ENCODE measurements at places on chromosomes 5 and 9. TPM values are rescaled to one million over a fixed set of nuclear protein-coding genes. Genes with fewer than 3 reads are reported as not detected.
A peak's percentile ranks its signal among the peaks of the same experiment; 100 is the strongest.

TAF11L5 gene
- not detected for total RNA-seq

ADRA1B gene
- total RNA-seq, result 1.1 TPM

SLC45A2 gene
- total RNA-seq, result not detected

HRCT1 gene
- 3.2 TPM for total RNA-seq

HSPB3 gene
- total RNA-seq, result not detected

ZNF300 gene
- total RNA-seq, result 8.3 TPM

PPP6C gene
- total RNA-seq, result 27.0 TPM

IL5 gene
- total RNA-seq, result not detected

SLC36A2 gene
- not detected for total RNA-seq

C9orf50 gene
- total RNA-seq, result not detected

DNA sequence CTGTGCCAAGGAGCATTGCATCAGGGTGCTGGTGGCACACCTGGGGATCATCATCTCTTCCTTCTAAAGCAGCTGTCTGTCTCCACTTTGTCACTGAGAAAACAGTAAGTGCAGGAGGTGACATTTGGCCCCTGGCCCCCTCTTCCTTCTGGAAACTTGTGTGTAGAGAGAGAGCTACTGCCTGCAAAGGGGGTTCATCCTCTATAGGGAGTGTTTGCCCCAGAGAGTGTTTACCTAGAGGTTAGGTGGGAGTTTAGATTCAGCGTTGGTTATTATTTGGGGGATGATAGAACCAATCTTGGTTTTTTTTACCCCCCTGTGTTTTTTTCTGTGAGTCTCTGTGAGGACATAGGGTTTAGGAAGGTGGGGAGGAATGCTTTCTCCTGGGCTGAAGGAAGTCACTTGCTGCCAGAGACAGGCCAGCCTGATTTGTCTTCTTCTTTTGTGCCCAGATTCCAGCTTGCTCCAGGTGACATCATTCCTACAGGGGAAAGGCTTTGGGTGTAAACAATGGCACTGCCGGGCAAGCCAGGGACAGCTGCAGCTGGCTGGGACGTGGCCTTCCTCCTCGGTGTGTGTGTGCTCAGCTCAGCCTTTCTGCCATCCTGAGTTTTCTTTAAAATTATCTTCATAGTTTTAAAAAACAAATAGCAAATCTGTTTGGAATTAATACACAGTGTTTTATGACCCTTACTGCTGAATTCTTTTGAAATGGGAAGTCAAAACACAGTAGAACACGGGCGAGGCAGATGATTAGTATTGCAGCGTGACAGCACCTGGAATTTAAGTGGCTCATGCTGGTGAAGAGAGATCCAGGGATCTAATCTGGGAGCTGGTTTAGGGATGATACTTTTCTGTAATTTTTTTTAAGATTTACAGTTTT, 24.5 kb downstream of the PRRC2B start:
- DNase-seq, result no peak

GRCh38 chr5:142079306-142079721, 29.3 kb upstream of the NDFIP1 start:
- DNase-seq, result no peak

DNA sequence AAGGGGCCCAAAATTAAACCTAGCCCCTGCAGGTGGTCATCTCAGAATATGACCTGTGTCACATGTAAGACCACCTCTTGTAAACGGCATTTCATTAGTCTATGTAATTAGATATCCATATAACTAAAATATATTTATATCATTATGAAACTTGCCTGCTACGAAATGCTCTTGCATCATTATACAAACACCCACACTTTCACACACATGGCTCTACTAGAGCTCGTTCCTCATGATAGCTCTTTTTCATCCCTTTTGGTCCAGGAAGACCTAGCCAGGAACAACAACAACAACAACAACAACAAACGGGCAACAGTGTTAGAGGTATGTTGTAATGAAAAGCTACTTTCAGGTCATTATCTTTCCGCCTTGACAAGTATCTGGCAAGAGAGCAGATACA, 58.6 kb downstream of the LHFPL2 start:
- no peak for DNase-seq

- no peak for DNase-seq
These were observed 13.8 kb downstream of the SLC22A5 start for GRCh38 chr5:132383261-132383660.

GRCh38 chr5:122471752-122472061, 159.7 kb downstream of the SNCAIP start:
- DNase-seq, result no peak

- no peak for DNase-seq
These were observed 43.6 kb upstream of the FYB1 start for GRCh38 chr5:39262981-39263380.

- no peak for DNase-seq
These were observed 769.3 kb downstream of the TLR4 start for GRCh38 chr9:118473521-118473920.

DNA sequence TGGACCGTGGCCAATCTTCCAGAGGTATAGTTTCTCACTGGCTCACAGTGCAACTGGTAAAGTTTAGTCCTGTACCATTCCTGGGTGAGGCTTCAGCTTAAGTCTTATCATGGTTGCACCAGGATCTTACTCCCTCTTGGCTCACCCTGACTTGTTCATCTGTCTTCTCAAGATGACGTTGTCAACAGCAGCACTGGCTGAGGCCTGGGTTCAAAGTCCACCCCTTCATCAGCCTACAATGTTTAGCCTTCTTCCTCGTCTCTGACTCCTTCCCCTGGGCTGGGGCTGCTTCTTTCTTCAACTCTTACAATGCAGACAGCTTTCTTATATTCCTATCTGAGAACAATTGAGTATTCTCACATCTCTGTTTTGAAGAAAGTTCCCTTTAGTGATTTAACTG, 311.1 kb upstream of the CLINT1 start:
- no peak for DNase-seq

- no peak for DNase-seq
These were observed 1144.0 kb downstream of the TAF11L14 start for GRCh38 chr5:18778225-18778624.

DNA sequence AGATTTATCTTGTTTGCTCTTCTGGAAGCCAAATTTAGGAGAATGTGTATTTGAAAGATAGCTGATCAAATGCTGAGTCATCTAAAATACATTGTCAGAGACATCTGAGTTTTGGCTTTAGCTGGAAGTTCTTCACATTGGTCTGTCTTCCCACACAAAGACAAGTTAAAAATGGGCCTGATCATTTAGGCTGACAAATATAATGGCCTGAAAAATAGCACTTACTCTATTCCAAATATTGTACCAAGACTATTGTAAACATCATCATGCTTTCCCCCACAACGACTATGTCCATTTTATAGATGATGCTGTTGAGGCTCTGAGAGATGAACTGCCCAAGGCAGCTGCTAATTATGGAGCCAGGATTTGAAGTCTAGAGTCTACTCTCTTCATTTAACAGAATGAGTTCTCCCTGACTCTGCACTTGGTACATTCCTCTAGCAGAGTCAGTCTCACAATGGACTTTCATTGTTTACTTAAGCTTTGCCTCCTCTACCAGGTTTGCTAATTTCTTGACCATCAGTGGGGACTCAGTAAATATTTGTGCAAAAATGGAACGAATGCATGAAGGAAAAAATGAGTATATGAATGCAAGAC, 619.4 kb upstream of the KLF4 start:
- DNase-seq, result no peak

DNA sequence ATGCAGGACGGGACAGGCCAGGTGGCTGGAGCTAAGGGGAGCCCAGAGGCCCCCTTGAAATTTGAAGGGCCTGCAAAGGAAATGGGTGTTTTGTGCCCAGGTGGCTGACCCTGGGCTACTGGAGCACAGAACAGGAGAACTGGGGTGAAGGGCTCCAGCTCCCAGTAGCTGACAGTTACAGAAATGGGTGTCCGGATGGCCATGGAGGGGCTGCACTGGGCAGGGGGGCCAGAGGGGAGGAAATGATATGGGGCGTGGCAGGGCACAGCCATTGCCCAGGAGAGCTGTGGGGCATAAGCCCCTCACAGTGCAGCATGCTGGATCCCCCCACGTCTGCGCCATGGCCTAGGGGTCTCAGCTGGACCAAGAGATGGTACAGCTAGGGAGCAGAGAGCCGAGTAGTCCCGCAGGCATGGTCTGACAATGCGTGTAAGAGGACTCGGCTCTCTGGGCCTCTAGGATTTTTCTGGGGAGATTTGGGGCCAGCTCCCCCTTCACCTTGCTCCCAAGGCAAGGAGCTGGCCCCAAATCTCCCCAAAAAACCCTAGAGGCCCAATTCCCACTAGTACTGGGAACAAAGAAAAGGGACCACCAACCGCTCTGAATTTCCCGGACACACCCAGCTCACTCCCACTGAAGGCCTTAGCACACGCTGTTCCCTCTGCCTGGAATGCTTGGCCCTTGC, 7.9 kb upstream of the CARD19 start:
- no peak for DNase-seq

DNA sequence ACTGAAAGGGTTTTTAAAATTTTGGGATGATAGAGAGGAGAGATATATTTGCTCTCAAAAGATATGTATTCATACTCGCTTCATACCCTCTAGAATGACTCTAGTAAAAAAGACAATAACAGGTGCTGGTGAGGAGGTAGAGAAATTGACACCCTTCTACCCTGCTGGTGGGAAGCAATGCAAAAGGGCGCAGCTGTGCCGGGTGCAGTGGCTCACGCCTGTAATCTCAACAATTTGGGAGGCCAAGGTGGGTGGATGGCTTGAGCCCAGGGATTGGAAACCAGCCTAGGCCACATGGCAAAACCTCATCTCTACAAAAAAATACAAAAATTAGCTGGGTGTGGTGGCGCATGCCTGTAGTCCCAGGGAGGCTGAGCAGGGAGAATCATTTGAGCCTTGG, 33.9 kb upstream of the NXNL2 start:
- no peak for DNase-seq

DNA sequence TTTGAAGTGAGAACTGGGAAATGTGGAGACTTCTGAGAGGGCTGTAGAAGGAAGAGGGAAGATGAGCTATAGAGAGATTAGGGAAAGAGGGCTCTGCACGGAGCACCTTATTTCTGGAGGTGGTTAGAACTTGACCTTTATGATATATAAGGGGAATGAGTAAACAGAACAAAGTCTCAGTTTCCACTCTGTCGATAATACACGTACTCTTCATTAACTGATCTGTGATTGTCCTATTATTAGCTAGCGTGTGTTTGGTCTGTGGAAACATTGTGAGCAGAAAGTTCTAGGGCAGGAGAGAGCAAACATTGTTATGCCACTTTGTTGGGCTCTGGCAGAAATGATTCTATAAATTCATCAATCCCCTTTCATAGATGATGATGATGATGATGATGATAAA, 118.5 kb downstream of the UGCG start:
- no peak for DNase-seq

DNA sequence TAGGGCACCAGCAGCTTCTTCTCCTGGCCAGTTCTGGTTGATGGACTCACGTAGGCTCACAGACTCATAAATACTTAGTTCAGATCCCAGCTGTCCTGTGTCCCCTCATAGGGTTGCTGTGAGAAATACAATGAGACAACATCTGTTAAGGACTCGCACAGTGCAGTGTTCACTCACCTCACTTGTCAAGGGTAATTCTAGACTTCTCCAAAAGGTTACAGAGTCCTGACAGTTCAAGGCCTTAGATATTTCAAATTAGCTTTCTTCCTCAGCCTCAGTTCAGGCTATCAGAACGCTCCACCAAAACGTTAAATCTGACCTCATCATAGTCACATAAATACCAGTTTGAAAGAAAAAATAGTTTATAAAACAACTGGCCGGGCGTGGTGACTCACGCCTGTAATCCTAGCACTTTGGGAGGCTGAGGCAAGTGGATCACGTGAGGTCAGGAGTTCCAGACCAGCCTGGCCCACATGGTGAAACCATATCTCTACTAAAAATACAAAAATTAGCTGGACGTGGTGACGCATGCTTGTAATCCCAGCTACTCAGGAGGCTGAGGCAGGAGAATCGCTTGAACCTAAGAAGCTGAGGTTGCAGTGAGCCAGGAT, 106.3 kb downstream of the UGCG start:
- no peak for DNase-seq

GRCh38 chr9:33107762-33108161, 31.3 kb upstream of the SMU1 start:
- no peak for DNase-seq

GRCh38 chr5:108420158-108420557, 38.3 kb upstream of the FBXL17 start:
- no peak for DNase-seq

- DNase-seq, result peak; percentile 97
These were observed 430.1 kb upstream of the MEF2C start for GRCh38 chr5:89313044-89313443.

Data from HT1080 (cell line).